Activated naive CD4-positive, alpha-beta T cell treated with anti-CD3 and anti-CD28 coated beads, Interleukin-2, amount 50 U/mL, for 72 hours (primary cell): ENCODE measurements at places on chromosomes 1 and 21. TPM values are rescaled to one million over a fixed set of nuclear protein-coding genes. Genes with fewer than 3 reads are reported as not detected.

The S100A7 gene
- not detected for total RNA-seq

The SPATA6 gene
- 1.7 TPM for total RNA-seq

The OR2G6 gene
- not detected for total RNA-seq

The FAM177B gene
- not detected for total RNA-seq

The PADI2 gene
- total RNA-seq = 0.12 TPM

The SYT14 gene
- not detected for total RNA-seq

The CDA gene
- total RNA-seq = not detected

The LCE3D gene
- not detected for total RNA-seq

The TTC13 gene
- total RNA-seq = 12.6 TPM

The VWA1 gene
- 6.9 TPM for total RNA-seq

The GPR25 gene
- total RNA-seq = not detected

The XKR8 gene
- 4.7 TPM for total RNA-seq

The FYB2 gene
- not detected for total RNA-seq

The CYP4Z1 gene
- total RNA-seq = not detected

The TADA1 gene
- 13.6 TPM for total RNA-seq

The TPR gene
- total RNA-seq = 175 TPM

The LCE1E gene
- total RNA-seq = not detected

The TXLNA gene
- total RNA-seq = 81.7 TPM

The PALMD gene
- total RNA-seq = not detected
